ENCODE measurements at places on chromosomes 3 and 15. TPM values are rescaled to one million over a fixed set of nuclear protein-coding genes. Genes with fewer than 3 reads are reported as not detected.

- no peak for DNase-seq
Observed at GRCh38 chr3:4425707-4426106, 41.4 kb downstream of the SUMF1 start.

DNA sequence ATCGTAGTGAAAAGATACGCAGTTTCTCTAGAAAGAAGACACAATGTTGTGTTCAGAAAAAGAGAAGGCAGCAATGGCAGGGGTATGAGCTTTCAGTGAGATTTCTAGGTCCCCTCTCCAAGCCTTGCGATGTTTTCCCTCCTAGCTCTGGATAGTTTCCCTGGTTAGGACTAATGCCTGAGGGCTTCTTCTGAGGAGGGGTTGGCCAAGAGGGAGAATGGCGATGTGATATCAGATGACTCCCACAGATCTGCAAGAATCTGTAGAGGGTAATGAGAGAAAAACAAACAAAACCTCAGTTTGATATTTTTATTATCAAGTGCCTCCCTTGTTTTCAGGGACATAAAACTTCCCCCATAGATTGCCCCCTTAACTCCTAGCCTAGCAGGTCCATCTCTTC, 4.1 kb upstream of the CLDN1 start:
- no peak for DNase-seq

DNA sequence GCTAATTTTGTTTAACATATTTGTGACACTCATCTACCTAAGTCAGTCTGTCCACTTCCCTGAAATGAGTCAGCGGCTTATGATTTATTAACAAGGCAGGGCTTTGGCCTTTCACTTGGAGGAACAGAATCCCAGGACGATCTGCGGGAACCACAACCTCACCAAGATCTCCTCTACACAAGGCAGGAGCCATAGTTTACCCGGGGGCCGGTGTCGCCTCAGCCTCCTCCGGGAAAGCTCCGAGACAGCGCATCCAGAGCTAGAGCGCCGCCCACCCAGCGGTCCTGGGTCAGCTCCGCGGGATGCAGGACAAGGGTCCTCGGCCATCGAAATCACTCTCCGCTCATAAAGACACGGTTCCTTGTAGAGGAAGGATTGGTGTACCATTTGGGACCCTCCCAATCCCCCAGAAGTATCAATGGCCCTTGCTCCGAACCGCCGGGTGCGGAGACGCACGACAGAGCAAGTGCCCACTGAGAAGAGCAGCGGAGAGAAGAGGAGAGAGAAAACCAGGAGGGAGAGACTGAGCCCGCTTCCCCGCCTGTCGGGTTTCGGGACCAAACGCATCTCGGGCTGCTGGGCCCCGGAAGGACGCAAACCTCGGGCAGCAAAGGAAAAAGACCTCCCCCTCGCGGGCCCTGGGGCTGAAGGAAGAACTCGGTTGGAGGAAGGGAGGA, 13.1 kb upstream of the ALCAM start:
- peak; percentile 15 for DNase-seq

DNA sequence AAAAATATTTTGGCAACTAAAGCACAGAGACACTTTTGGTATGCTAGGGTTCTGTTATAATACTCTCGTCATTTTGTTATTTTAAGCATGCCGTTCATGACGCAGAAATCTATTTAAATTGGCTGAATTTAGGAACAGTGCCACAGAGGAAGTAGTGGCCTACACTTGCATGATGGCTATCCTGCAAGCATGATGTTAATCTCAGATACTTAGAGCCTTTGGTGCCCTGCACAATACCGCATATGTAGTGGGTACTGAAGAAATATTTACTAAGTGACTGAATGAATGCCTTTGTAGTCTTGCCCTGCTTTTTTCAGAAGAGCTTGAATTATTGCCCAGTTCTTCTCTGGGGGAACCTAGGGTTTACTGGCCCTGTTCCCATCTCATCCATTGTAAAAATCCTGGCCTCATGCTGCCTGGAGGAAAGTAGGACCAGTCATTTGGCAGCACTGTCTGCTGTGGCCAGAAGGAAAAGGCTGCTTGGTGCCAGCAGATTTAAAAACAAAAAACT, 79.0 kb downstream of the SERPINI1 start:
- DNase-seq: no peak

AMT gene
- 38.7 TPM for polyA plus RNA-seq

CCR3 gene
- polyA plus RNA-seq: 0.08 TPM

STRIT1 gene
- 2.1 TPM for polyA plus RNA-seq

DNA sequence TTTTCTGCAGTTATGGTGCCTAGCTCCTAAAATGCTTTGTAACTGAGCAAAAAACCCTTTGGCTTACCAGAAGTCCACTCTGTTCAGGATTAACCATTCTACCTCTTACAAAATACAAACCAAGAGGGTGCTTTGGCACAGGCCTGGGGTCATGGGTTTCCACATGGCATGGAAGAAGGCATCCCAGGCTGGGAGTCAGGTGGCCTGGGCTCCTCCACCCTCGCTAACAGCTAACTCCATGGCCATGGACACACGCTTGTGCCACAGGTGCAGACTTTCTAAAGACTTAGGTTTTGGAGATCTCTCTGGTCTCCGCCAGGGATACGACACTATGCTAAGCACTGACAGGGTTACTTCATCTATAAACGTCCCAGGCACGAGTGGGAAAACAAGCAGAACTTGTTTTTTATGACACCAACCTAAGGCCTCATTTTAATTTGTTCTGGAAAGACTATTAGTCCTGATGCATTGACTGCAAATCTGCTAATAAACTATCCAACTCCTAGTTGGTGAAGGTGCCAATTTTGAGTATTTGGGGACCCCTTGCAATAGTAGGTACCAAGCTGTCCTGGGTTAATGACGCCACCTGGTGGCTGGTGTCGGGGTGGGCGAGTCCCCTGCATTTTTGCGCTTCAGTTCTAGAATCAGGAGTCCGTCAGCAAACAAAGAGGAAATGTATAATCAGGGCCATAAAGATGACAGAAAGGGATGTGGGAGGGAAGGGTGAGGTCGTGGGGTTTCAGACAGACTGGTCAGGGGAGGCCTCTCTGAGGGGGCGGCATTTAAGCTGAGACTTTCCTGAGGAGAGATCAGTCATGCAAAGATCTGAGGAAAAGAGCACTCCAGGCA, 10.3 kb upstream of the ALDH1A3 start:
- no peak for DNase-seq

WDR48 gene
- polyA plus RNA-seq: 78.5 TPM

SIAH2 gene
- 18.6 TPM for polyA plus RNA-seq

DNA sequence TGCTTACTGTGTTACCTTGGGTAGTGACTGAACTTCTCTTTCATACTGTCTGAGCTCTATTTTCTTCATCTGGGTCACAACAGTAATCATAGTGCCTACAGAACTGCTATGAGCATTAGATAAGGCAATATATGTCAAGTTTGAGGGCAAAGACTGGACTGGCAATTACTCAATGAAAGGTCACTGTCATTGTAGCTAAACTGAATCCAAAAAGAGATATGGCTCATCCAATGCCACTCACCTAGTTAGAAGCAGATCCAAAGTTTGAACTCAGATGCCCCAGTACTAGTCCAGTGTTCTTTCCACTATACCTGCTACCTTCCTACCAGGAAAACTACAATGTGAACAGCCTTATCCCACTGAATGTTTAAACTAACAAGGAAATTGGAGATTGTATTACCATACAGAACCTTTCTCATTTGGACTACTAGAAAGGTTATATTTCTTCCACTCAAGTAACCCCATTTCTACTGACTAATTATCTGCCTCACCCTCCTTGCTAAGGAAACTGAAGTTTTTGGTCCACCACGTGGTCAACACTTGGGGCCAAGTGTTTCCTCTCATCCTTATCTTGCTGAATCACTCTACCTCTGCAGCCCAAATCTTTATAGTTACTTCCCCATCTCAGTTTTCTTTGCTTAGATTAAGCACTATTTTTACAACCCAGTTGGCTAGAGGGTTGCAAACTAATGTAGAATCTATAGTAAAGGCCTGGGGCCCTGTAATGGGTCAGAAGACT, 202.3 kb upstream of the LPP start:
- DNase-seq: no peak

- peak; percentile 76 for DNase-seq
Observed at GRCh38 chr15:33132722-33133345, 61.7 kb downstream of the FMN1 start.

GRCh38 chr15:60362321-60363086, 35.3 kb downstream of the ANXA2 start:
- no peak for DNase-seq

Data from left renal cortex interstitium (tissue), 4 donors.